ENCODE measurements at places on chromosomes 12 and 14.

DNA sequence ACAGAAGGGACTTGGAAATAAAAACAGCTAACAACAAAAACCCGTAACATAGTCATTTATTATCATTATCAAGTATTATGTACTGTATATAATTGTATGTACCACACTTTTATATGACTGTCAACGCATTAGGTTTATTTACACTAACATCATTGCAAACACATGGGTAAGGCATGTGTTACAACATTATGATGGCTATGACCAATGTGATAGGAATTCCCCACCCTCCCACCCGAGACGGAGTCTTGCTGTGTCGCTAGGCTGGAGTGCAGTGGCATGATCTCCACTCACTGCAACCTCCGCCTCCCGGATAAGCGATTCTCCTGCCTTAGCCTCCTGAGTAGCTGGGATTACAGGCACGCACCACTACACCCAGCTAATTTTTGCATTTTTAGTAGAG lies 82.6 kb downstream of the ERC1 start:
- DNase-seq: no peak

DNA sequence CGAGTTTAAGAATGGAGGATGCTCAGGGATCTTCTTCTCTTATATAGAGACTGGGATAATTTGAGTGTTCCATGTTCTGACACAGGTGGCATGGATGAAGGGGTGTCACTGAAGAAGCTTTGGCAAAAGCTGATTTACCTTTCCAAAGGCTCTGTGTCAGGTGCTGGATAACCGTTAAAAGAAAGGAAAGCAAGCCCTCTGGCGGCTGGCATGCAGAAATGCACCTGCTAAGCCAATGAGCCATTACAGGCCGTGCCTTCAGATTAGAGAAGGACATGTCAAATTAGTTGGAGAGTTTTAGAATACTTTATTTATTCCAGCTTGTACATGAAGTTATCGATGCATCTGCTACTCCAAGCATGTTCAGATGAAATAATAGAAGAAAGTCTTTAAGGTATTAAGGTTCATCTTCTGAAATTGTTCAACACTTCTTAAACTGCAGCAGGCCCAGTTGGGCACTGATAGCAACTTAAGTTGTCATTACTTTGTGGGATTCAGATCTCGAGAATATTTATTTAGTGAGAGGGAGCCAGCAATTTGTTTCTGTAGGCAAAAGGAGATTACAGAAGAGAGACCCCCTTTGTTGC lies 678.2 kb downstream of the NRXN3 start:
- DNase-seq: peak; percentile 55

DNA sequence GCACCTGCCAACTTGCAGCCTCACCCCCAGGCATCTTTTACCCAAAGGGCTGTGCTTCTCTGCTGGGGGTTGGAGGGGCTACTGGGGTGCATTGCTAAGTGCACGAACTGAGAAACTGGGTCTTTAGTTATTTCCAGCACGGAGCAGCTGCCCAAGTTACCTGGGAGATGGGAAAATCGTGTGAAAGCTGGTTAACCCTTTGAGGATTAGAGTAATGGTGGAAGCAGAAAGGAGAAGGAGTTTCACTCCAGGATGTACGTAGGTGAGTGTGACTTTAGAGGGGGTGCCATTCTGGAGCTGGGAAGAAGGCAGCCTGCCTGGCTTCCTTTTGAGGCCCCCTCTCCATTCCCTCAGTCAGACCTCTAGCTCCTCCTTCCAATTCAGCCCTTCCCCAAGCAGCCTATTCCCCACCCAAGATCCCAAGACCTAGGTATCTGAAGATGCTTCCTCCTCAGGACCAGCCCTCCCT lies 1.0 kb upstream of the ADCY6 start:
- DNase-seq: no peak

DNA sequence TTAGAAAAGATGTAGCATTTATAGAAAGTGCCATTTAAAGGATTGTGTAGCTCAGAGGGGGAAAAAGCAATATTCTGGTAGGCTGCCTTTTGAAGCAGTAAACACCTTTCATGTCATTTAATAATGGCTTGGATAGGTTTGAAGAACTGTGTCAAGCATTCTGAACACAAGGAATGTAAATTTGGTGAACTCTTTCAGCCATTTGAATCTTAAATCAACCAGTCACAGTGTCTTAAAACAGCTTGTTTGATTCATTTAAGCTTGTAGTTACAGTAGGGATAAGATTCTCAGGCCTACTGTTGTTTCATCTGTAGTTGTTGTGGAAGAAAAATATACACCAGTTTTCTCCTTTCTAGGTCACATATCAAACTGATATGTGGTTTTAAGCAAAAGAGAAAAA lies 299.4 kb upstream of the NOVA1 start:
- DNase-seq: no peak

- DNase-seq: no peak
Measured at GRCh38 chr12:76891609-76892008, 12.8 kb upstream of the CSRP2 start.

- DNase-seq: no peak
Measured at GRCh38 chr12:78229591-78230101, 399.0 kb downstream of the NAV3 start.

- no peak for DNase-seq
Measured at GRCh38 chr12:11764837-11765236, 115.4 kb downstream of the ETV6 start.

DNA sequence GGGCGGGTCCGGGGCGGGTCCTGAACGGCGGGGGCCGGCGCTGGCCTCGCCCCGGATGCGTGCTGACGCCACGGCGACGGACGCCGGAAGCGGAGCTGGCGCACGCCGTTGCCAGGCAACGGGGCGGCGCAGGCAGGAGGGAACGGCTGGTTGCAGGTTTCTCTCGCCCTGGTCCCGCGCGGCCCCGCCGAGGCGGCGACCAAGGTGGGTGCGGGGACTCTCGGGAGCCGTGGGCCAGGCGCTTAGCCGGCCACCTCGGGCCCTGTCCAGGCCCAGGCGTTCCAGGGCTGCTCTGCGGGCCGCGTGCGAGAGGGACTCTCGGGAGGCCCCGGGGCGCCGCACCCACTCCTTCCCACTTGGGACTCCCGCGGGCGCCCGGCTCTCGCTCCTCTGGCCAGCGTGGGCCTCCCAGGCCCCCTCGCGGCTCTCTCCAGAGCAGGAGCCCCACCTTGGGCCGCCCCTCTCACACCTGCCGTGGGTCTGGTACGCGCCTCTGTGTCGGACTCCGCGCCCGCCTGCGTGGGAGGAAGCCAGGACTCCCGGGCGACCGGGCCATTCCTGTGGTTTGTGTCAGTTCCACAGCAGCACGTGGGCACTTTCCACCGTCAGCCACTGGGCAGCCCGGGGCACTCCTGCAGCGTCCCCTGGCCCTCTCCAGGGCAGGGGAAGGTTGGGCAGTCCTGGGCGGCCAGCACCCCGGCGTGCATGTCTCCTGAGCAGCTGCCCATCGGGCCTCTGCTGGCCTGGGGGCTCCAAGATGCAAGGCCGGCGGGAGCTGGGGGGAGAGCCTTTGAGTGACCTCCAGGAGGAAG lies at the start of gene CLBA1:
CLBA1 (plus strand) TSS at position 114 of the 812 bp plus-strand sequence; CDS start at position 758, 644 bp downstream.
- DNase-seq: peak; percentile 80

- no peak for DNase-seq
Measured at GRCh38 chr12:121712190-121712460, 427 bp upstream of the TMEM120B start.

DNA sequence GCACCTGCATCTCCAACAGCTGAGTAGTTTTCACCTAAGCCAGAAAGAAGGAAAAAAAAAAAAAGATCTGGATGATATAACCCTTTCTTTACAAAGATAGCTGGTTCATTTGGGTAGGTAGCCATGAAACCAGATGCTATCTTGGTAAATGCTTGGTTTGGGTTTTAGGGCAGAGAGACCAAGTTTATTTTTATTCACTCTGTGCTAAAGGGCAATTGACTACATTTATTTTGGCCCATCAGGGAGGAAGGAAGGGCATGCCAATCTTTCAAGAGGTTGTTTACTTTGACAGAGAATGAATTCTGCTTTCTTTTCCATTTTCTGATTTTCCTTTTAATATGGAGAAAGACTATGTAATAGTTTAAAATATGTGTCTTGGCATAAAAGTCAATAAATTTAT lies 91.0 kb downstream of the NTN4 start:
- no peak for DNase-seq

DNA sequence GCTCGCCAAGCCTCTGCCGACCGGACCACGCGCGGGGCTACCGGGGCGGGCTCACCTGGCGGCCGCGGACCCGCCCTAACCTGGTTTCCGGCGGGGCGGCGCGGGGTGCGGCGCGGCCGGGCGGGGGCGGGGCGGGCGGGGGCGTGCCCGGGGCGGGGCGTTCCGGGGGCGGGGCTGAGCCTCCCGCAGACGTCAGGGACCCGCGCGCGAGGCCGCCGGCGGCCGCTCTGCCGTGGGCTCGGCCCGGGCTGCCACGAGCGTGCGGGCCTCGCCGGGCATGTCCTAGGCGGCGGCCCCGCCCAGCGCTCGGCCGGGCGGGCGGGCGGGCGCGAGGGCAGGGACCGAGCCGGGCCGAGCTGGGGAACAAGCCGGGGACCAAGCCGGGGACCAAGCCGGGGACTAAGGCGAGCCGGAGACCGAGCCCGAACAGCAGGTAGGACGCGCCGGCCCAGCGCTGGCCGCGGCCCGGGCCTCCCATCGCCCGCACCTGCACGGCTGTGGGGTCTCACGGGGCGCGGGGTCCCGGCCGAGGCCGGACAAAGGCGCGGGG lies at the start of gene CEP170B:
CEP170B (plus strand) TSS at position 188 of the 550 bp plus-strand sequence. CDS start 3,183 bp downstream, outside the sequence.
- no peak for DNase-seq

- no peak for DNase-seq
Measured at GRCh38 chr12:62468935-62469334, 2.3 kb downstream of the MON2 start.

DNA sequence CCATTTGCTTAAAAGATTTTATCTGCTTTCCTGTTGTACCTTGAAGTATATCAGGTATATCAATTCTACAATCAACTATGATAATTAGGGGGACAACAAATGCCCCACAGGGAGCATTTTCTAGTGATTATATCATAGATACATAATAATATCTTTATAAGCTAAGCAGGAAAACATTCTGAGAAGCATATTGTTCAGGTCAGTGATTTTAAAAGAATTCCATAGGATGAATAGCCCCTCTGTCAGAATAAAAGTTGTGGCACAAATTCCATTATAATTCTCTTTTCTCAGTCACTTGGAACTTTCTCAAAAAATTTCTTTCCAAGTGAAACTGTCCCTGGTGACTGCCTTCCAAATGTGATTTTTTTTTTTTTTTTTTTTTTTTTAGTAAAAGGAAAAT lies 32.9 kb upstream of the HMGA2 start:
- DNase-seq: no peak
